Transverse colon (tissue), 4 donors: ENCODE measurements at places on chromosomes 1 and 21.

DNA sequence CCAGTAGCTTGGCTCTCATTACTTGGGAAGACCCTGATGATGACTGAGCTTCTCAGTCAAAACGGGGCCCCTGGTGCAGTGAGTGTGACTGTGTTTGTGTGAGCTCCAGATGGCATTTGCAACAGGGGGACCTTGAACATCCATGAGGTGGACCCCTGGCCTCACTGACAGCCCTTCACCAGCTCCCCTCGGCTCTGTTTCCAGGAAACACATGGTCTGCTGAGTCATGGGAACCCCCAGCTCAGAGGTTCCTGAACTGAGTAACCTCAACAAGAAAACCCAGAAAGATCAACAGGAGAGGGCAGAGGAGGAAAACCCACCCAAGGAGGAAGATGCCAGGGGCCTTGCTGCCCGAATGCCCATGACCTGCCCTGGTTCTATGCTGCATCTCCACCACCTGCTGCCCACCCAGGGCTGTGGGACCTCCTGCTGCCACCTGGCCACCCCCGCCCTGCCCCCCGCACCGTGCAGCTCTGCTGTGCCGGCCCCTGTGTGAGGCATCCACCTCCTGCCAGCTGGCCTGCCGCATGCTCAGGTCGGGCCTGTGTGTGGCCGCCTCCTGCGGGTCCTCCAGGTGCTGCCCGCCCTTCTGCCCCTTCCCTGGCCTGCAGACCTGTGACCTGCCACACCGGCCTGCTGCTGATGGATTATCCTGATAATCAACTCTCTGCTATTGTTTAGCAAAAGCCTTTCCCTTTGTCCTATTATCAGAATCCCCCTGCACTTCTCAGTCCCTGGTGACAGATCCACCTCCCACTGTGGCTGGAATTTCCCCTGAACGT is 4.2 kb upstream of the KRTAP12-1 start:
- DNase-seq = no peak

DNA sequence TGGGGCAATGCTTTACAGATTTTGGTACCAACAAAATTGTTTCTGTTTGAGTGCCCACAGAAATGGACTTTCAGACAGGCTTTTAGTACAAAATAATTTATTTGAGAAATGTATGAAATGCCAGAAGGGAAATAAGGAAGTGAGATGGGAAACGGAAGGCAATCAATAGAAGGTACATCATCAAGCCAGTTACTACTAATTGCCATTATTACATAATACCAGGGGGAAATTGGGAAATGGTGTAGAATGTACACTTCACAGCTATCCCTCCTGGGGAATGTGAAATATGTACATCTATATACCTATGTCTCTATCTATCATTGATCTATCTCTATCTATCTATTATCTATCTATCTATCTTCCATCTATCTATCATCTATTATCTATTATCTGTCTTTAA is 264.6 kb upstream of the B3GALT2 start:
- no peak for DNase-seq

- no peak for DNase-seq
These were observed 356.0 kb downstream of the KCNH1 start for GRCh38 chr1:210777914-210778313.

GRCh38 chr1:154404984-154405746 is at the start of gene IL6R:
TSS of gene IL6R (plus strand) at chr1:154405343. CDS start at chr1:154405630, 287 bp downstream.
- DNase-seq = peak; percentile 94

DNA sequence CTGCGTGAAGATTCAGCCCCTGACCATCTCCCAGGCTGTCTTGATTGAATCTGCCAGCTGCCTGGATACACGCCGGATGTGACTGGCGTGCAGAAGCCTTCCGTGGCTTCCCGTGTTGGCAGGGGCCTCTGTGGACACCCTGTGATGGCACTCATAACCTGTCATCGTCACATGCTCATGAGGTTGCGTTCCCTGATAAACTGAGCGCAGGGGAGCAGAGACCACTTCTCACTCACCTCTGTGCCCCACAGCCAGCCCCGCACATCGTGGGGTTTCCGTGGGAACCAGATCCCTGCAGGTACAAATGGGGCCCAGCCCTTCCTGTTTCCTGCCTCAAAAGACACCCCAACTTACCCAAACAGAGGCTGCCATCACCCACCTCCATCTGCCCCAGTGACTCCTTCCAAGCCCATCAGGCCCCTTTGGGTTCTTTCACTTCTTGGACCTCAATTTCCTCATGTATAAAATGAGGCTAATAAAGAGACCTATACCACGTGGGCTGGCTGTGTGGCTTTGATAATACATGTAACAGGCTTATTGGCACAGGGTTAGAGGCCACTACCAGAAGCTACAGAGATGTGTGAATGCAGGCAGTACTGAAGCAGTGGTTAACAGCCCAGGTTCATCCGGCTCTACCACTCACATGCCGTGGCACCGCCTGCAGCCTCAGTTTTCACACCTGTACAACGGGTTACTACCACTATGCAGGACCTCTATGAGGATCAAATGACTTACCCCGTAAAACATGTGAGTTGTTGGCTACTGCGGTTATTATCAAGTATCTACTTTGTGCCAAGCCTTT is 23.6 kb downstream of the HTR6 start:
- DNase-seq = no peak

- no peak for DNase-seq
These were observed 3.1 kb upstream of the CD2 start for GRCh38 chr1:116751146-116751545.

- DNase-seq = no peak
These were observed 589.9 kb downstream of the MATN1 start for GRCh38 chr1:30133414-30134055.

DNA sequence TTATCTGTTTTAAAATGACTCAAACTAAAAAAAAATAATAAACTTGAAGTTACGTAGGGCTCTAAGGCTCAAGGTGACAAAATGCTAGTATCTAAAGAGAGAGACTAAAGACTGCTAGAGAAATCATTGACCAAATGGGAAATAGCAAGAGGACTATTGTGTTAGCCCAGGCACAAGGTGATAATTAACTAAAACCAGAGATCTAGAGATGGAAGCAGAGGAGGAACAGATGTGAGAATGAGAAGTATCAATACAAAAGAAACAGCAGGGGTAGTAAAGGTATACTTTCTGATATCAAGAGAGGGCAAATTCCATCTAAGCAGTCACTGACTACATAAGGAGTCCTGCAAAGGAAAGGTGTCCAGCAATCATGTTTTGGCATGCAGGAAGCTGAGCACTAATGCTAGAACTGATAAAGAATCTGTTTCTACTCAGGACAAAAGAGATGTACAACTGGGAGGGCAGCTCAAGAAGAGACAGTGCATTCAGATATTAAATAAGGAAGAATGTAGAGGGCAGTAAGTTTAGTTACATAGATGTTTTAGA is 100.2 kb upstream of the GNG4 start:
- no peak for DNase-seq

DNA sequence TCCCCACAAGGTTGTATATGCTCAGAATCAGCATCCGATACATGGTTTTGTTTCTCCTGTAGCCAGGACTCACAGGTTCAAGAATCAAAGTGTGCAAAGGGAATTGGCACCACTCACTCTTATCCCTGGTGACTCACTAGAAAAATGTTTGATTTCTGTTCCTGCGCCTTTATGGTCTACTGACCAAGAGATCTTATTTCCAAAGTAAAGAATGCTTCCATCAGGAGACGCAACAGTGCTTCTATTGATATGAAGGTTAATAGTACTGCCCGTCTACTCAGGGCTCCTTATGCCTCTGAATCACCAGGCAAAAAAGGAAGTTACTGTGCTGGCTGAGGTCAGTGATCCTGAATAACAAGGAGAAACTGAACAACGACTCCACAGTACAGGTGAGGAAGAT is 1392.0 kb upstream of the PRMT6 start:
- DNase-seq = no peak

- DNase-seq = no peak
These were observed 119.9 kb downstream of the ACBD6 start for GRCh38 chr1:180382326-180383115.

GRCh38 chr1:41015281-41015896 is 6.1 kb downstream of the SLFNL1 start:
- no peak for DNase-seq

- DNase-seq = peak; percentile 95
These were observed at the start of gene ALG6 for GRCh38 chr1:63367215-63368103. TSS of gene ALG6 (plus strand) at chr1:63367627. CDS start at chr1:63370978, 3,351 bp downstream.

GRCh38 chr1:110338309-110338885 is 780 bp upstream of the RBM15 start:
- peak; percentile 96 for DNase-seq

- DNase-seq = no peak
These were observed 83.7 kb upstream of the LRRC8D start for GRCh38 chr1:89736937-89737733.

- no peak for DNase-seq
These were observed 709.9 kb downstream of the KCNT2 start for GRCh38 chr1:195898373-195898772.

GRCh38 chr1:53727461-53728092 is 11.4 kb downstream of the GLIS1 start:
- no peak for DNase-seq

DNA sequence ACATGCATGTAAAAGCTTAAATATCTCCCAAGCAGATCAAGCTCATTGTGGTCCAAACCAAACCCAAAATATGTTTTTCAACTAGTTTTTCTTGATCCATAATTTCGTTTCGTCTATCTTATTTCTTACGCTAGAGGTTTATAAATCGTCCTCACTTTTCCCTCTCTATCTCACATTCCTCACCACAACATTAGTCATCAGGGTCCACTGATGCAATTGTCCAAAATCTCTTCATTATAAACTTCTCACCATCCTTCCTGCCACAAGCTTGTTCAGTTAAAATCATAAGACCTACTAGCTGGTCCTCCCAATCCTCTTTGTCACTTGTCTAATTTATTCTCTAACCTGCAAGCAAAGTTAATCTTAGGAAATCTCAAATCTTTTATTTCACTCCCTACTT is 173.0 kb upstream of the PALMD start:
- DNase-seq = no peak

GRCh38 chr1:206779638-206780037 is 7.3 kb upstream of the IL10 start:
- DNase-seq = no peak

GRCh38 chr1:1088029-1088800 is 14.1 kb upstream of the RNF223 start:
- DNase-seq = peak; percentile 7

DNA sequence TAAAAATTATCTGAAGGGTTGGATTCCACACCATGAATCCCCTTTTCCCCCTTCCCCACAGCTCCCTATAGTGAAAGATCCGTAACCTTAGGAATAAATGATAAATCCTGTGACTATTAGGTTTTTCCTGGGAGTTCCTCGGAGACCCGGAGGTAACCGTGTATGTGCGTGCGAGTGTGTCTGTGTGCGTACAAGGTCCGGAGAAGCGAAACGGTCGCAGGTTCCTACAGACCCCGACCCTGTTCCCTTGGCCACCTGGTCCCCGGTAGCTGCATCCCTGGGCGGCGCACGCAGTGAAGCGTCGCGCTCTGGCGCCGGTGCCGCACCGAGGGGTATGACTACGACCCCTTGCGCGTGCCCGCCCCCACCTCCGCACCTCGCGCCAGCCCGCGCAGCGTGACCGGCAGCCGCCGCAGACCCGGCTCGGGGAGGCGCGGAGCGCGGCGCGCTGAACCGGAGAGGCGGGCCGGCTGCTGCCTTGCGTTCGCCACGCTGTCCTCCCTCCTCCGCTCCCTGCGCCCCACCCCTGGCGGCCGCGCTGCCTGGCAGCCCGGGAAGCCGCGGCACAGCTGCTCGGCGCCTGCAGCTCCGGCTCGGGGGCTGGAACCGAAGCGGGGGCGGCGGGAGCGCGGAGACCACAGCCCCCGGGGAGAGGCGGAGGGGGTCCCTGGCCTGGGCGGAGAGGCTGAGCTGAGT is at the start of gene AK5:
AK5 (plus strand) TSS at position 529 of the 696 bp plus-strand sequence. CDS start 295 bp downstream, outside the sequence.
- DNase-seq = no peak

DNA sequence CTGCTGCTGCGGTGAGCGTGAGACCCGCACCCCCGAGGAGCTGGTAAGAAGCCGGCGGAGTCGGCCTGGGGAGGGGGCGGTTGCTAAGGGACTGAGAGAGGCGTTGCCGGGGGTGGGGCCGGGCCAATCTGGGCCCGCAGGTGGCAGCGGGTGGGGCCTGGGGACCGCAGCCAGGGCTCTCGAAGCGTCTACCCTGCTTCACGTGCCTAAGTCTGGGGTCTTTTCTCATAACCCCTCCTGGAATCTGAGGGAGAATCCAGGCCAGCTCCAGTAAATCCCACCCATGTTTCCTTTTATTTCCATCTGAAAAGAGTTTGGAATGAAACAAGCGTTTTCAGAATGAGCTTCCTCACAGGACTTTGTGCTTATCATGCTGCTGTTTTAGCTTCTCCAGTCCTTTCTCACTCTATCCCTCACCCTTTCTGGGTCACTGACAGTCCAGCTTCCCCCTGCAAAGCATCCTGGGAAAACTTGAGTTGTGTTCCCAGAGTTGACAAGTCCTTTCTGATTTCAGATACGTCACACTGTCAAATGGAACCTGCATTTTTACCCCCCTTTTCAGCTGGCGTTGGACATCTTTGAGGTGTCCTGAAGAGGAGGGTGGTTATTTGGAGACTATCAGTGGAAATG is 431 bp downstream of the CLCN6 start:
- DNase-seq = no peak

DNA sequence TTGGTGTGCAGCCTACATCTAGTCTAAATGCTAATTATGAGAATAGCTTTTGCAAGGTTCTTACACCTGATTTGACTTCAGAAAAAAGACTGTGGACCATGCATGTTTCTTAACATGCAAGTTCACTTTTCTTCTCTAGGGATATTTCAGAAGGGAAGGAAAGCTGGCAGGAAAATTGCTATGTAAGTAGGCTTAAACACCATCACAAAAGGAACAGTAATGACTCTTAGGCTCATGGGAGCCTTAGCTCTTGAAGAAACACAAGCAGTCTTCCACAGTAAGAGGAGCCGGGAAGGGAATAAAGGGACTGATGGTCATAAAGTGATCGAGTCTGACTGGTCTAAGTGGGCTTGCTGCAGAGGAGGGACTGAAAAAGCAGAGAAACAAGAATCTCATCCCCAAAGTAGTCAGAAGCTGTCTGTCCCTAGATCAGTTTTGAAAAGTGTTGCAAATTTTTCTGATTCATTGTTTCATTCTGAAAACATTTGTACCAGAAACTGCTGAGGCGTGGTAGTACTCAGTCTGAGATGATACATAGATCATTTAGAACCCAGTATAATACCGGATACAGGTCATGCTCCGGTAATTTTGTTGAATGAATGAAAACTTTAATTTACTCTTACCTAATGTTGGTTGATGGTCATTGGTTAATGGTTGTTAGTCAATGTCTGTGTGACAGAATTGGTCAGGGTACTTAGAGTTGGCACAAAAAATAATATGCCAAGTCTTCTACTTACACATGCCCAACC is 40.9 kb downstream of the SMYD2 start:
- DNase-seq = no peak

DNA sequence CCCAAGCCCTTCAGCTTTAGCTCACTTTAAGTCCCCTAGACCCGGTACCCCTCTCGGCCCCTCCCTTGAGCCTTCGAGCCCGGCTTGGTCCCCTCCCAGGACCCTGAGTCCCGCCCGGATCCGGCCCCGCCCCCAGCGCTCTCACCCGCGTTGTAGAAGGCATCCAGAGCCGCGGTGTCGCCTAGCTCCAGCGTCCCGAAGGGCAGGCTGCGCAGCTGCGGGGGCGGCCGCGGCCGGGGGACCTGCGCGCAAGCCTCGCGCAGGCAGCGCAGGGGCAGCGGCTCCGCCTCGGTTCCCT is 699 bp downstream of the MAP3K6 start:
- DNase-seq = peak; percentile 86
